Hepatocyte (in vitro differentiated cells): ENCODE measurements at places on chromosomes 7 and 10. TPM values are rescaled to one million over a fixed set of nuclear protein-coding genes. Genes with fewer than 3 reads are reported as not detected.

The GPR26 gene
- polyA plus RNA-seq: not detected in 2 replicates

DNA sequence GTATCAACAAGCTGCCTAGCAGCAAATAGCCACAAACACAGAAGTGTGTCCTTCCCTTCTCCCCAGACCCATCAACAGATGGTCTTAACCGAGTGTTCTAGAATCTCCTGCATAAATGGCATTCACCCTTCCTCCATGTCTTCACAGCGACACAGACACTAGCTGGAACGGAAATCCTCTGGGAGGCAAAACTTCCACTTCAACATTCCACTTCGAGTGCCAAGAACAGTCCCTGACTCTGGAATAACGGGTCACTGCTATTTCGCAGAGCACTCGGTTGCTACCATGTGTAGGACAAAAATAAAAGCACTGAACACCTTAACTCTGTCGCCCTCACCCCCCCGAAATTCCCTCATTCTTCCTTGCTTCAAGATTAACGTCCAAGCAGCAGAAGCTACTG lies 65.1 kb downstream of the SFMBT2 start:
- no peak for DNase-seq

The UTF1 gene
- not detected in 2 replicates for polyA plus RNA-seq

- DNase-seq: no peak
These were observed 76.4 kb downstream of the CELF2 start for GRCh38 chr10:11093771-11094736.

GRCh38 chr10:44201656-44202055 lies 183.2 kb downstream of the CXCL12 start:
- DNase-seq: no peak

The CYP2E1 gene
- polyA plus RNA-seq: 0.47 TPM in 1 of 2 replicates, not detected in the other
